ENCODE measurements at places on chromosomes 4 and X.

- no peak for DNase-seq
These were observed 422.4 kb upstream of the BOD1L1 start for GRCh38 chr4:14049946-14050345.

- DNase-seq = no peak
These were observed 2497.3 kb downstream of the ARAP2 start for GRCh38 chr4:33746979-33747378.

- DNase-seq = no peak
These were observed 54.8 kb downstream of the ADRA2C start for GRCh38 chr4:3820806-3821579.

DNA sequence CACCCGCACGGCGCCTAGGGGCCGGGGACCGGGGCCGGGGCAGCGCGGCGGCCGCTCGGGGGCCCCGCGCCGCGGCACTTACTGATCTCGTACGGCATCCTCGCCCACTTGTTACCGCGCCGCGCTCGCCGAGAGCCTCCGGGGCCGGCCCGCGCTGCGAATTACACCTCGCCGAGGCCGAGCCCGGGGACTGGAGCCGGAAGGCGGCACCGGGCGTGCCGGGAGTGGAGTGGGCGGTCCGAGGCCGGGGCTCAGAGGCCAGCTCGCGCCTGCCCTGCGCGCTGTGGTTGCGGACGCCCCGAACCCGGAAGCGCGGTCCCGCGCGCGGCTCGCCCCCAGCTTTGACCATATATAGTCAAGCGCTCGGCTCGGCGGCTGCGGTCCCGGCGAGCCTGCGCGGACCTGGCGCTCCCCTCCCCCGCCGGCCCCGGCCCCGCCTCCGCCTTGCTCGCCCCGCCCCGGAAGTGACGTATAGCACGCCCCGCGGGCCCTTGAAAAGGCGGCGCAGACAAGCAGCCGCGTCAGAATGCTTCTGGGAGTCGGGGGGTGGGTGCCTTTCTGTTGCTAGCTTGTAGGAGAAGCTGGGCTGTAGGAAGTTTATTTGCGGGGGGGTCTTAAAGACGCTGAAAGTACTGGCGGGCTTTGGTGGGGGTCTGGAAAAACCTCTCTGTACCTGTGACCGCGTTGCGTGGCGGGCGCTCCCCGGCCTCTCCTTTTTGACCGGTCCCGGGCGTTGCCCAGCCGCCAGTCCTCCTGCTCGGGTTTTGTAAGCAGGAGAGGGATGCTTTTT is at the start of gene WDR1:
Gene WDR1, minus strand, starts transcription at position 231 of the 790 bp plus-strand sequence. Its CDS starts 133 bp downstream, at position 98.
- DNase-seq = peak; percentile 82

GRCh38 chr4:10728016-10728415 is 43.4 kb upstream of the CLNK start:
- DNase-seq = no peak

DNA sequence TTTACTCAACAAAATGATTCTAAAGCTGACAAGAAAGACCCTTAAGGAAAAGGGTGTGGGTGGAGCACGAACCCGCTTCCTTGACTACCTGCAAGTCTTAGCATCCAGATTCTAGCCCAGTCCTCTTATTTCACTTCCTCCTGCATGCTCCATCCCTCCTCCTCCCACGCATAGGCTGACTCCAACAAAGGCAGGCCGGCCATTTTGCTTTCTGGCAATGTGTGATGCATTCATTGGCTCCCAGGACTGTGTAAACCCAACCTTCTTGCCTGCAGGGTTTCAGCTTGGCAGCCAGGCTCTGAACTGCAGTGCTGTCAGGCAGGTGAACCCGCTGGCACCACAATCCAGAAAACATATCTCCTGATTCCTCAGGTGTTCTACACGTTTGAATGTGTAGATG is 39.3 kb downstream of the RTL9 start:
- no peak for DNase-seq

DNA sequence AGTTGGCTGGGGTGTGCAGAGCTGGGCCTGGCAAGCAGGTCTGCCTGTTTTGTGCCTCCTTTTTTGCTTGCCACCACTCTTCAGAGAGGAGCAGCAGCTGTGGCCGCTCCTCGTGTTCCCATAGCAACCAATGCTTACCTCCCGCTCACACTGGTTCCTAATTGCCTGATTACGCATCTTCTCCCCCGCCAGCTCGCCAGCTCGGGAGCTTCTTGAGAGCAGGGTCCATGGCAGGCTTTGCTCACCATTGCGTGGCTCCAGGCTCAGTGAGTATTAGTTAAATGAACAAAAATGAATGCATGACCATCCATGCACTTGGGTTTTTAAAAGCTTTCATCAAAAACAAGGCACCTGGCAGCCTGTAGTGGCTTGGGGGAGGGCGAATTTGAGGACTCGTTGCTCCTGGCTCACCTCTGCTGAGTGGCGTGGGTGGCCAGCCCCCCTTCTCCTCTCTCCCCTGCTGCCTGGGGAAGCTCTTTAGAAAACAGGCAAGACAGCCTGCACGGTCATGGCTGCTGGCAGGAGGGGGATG is 14.2 kb upstream of the PJA1 start:
- no peak for DNase-seq

- DNase-seq = no peak
These were observed 21.8 kb upstream of the FTHL17 start for GRCh38 chrX:31093639-31093975.

Measured in AML-193 (cell line).